Spleen (tissue), 13 donors: ENCODE measurements at places on chromosomes 4 and X. TPM values are rescaled to one million over a fixed set of nuclear protein-coding genes. Genes with fewer than 3 reads are reported as not detected.
A peak's percentile ranks its signal among the peaks of the same experiment; 100 is the strongest.

The PRDM5 gene
- 0.57 TPM for polyA plus RNA-seq

The RHOXF2 gene
- not detected for polyA plus RNA-seq

The ALB gene
- 0.85 TPM for polyA plus RNA-seq

The DCHS2 gene
- polyA plus RNA-seq, result under 0.01 TPM

The NWD2 gene
- not detected for polyA plus RNA-seq

The DMRTC1 gene
- 0.41 TPM for polyA plus RNA-seq

The TMEM156 gene
- polyA plus RNA-seq, result 67.2 TPM

DNA sequence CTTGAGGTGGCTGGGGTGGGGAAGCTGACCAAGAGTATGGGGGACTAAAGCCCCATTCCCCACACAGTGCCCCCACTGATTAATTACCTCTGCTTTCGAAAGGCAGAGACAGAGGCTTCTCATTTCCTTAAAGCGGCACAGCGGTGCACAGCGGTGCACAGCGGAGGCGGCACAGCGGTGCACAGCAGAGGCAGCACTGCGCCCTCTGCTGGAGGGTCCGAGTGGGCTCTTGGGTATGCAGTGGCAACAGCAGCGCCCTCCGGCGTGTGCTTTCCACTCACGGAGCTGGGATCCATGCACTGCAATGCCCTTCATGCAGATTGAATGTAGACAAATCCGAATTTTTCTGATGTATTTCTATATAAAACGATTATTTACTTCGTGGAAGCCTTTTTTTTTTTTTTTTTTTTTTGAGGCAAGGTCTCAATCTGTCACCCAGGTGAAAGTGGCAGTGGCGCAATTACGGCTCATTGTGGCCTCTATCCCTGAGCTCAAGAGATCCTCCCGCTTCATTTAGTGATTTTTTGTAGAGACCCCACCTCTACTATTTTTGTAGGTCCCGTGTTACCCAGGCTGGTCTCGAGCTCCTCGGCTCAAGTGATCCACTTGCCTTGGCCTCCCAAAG lies 19.7 kb upstream of the PRPS2 start:
- H3K4me3 ChIP-seq, result no peak overlapping the region
- H3K4me1 ChIP-seq, result peaks cover 12% of the 10 kb centered on the region
- H3K27ac ChIP-seq, result no peak overlapping the region
- H3K36me3 ChIP-seq, result no peaks in the 10 kb centered on the region
- peak; percentile 93 for DNase-seq

DNA sequence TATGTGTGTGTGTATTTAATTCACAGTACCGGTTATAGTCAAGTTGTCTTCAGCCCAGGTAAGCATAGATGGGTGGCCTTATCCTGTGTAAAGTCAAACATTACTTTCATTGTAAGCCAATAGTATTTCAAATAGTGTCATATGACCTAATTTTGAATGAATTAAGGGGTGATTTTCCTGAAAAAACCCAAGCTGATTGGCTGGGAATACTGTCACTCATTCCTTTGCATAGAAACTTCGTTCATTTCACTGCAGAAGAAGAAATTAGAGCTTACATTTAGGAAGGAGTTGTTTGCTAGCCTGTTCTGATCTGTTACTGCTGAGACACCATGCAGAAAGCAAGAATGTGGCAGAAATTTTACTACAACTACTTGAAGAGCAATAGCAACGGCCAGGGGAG lies 45.4 kb downstream of the SMARCAD1 start:
- peaks cover 26% of the 10 kb centered on the region for H3K36me3 ChIP-seq
- no peak overlapping the region for H3K27ac ChIP-seq
- no peaks in the 10 kb centered on the region for H3K4me1 ChIP-seq
- no peaks in the 10 kb centered on the region for H3K27me3 ChIP-seq
- no peak for DNase-seq

GRCh38 chr4:19038231-19038630 lies 1016.7 kb upstream of the LCORL start:
- no peaks in the 10 kb centered on the region for H3K4me1 ChIP-seq
- no peak overlapping the region for H3K27ac ChIP-seq
- DNase-seq, result no peak
- no peaks in the 10 kb centered on the region for H3K27me3 ChIP-seq
- H3K36me3 ChIP-seq, result no peaks in the 10 kb centered on the region
- H3K4me3 ChIP-seq, result no peak overlapping the region

DNA sequence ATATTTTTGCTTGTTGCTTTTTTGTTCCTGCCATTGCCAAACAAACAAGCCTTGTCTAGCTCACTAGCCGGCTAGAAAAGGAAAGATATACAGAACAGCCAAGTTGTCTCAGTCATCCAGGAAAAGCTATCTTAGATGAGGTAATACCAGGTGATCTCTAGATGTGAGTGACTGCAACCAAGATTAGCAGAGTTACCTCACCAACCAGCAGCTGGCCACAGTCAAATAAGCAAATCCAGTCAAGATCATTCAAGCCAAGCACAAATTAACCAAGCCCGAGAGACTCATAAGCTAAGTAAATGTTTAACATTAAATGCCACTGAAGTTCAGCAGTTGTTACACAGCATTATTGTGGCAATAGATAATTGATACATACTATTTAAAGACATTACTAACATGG lies 108.6 kb downstream of the CENPC start:
- H3K27me3 ChIP-seq, result no peaks in the 10 kb centered on the region
- H3K4me3 ChIP-seq, result no peak overlapping the region
- no peaks in the 10 kb centered on the region for H3K4me1 ChIP-seq
- H3K36me3 ChIP-seq, result no peaks in the 10 kb centered on the region

- H3K36me3 ChIP-seq, result no peaks in the 10 kb centered on the region
- no peak for DNase-seq
- H3K4me1 ChIP-seq, result no peaks in the 10 kb centered on the region
- H3K27me3 ChIP-seq, result no peaks in the 10 kb centered on the region
- H3K27ac ChIP-seq, result no peak overlapping the region
- no peak overlapping the region for H3K4me3 ChIP-seq
These were observed 248.4 kb upstream of the TTC29 start for GRCh38 chr4:147194114-147194513.

DNA sequence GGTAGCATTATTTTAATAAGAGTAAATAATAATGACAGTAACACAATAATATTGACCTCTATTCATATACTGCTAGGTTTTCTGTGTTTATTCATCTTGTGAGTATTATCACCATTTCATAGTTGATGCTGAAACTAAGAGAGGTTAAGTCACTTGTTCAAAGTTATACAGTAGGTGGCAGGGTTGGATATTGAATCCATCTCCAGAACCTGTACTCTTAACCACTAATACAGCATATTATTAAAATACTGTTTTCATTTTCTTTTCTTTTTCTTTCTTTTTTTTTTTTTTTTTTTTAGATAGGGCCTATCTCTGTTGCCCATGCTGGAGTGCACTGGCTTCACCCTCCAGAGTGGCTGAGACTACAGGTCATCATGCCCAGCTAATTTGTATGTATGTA lies 7.1 kb upstream of the ELF2 start:
- H3K36me3 ChIP-seq, result no peaks in the 10 kb centered on the region
- no peaks in the 10 kb centered on the region for H3K4me1 ChIP-seq
- H3K27ac ChIP-seq, result no peak overlapping the region
- no peak overlapping the region for H3K4me3 ChIP-seq
- no peak for DNase-seq

DNA sequence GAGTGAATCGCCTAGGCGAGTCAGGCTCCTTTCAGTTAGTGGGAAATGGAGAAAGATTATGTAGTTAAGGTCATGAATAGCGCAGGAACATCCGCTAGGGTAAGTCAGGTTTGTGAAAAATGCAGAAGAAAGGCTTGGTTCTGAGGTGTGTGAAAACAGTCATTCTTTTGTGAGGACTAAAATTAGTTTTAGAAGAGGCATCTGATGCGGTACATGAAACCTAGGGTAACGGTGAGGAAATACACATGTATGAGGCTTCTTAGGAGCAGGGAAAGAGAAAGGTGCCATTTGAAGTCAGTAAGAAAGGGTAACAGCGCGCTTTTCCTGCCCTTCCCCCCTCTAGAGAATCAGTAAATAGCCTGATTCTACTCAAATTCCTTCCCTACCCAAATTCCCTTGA lies 570 bp upstream of the RNF128 start:
- H3K36me3 ChIP-seq, result no peaks in the 10 kb centered on the region
- no peak overlapping the region for H3K27ac ChIP-seq
- no peak overlapping the region for H3K4me3 ChIP-seq
- no peak for DNase-seq

DNA sequence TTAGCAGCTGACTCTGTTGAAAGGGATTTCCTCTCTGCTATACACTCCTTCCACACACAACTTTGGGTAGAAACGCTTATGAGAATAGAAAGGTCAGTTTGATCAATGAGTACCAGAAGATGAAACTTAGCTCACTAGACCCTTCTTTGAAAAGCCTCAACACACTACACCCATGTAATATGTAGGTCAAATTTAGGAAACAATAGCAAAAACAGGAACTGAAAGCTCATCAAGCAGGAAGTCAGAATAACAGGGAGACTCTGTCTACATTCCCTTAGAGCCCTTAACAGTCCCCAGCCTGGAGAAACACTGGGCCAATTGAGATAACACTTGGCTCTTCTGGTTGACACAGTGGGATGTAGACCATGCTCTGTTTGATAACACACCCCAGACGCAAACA lies 30.7 kb downstream of the SRPX2 start:
- no peaks in the 10 kb centered on the region for H3K27me3 ChIP-seq
- H3K36me3 ChIP-seq, result no peaks in the 10 kb centered on the region
- DNase-seq, result no peak

GRCh38 chr4:139773560-139774318 lies 108.1 kb downstream of the MGST2 start:
- no peaks in the 10 kb centered on the region for H3K27me3 ChIP-seq
- H3K4me3 ChIP-seq, result no peak overlapping the region
- no peaks in the 10 kb centered on the region for H3K36me3 ChIP-seq
- DNase-seq, result no peak
- no peak overlapping the region for H3K27ac ChIP-seq
- H3K4me1 ChIP-seq, result no peaks in the 10 kb centered on the region

GRCh38 chr4:158624889-158625478 lies 46.7 kb downstream of the C4orf46 start:
- no peak overlapping the region for H3K4me3 ChIP-seq
- H3K4me1 ChIP-seq, result peaks cover 3% of the 10 kb centered on the region
- H3K36me3 ChIP-seq, result no peaks in the 10 kb centered on the region
- H3K27ac ChIP-seq, result no peak overlapping the region
- no peak for DNase-seq

- DNase-seq, result no peak
- H3K4me1 ChIP-seq, result peaks cover 18% of the 10 kb centered on the region
- H3K27ac ChIP-seq, result no peak overlapping the region
- H3K36me3 ChIP-seq, result no peaks in the 10 kb centered on the region
These were observed 7.0 kb downstream of the PCDH10 start for GRCh38 chr4:133156096-133156495.

DNA sequence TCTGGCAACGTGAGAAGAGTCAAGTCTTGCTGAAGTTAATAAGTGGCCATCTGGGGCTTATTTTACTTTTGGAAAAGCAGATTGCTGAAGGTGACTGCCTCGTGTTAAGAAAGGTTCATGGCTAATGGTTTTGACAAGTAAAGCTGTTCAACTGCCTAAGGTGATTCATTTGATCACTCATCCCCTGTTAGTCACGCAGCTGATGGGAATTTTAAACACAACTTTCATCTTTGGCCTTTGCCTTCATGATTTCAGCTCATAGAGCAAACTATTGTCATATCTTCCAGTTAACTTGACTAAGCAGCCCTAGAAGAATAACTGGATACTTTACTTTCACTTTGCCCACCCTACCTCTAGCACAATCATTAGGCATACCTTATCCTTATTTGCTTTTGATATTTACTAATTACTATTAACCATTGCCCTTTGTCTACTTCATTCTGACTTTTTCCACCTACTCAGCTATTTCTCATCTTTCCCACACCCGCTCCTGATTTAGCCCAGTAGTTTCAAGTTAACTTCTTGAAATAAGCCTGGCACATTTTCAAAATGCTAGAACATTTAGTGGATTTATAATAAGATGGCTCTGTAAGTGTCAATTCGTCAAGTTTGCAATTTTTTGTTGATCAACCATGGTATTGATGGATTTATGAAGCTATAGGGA lies 170.6 kb upstream of the S100G start:
- no peak for DNase-seq
- H3K27me3 ChIP-seq, result no peaks in the 10 kb centered on the region
- H3K4me1 ChIP-seq, result no peaks in the 10 kb centered on the region
- no peak overlapping the region for H3K27ac ChIP-seq
- no peaks in the 10 kb centered on the region for H3K36me3 ChIP-seq

DNA sequence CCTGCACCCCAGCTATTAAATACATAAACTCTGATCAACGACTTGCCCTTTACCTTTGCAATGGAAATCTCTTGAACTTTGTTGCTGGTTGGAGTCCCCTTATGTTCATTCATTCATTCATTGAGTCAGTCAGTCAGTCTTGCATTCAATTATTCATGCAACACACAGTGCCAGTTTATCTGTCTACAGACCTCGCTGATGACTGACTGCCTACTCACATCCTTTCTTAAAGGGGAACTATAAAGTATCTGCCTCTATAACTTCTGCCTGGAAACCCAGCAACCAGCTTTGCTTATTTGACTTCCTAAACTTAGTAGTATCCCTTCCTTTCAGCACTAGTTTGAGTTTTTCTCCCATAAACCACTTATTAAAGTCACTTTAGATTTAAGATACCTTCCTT lies 620.8 kb upstream of the ADGRL3 start:
- no peak overlapping the region for H3K27ac ChIP-seq
- H3K36me3 ChIP-seq, result no peaks in the 10 kb centered on the region
- no peak for DNase-seq
- no peak overlapping the region for H3K4me3 ChIP-seq

- H3K27me3 ChIP-seq, result no peaks in the 10 kb centered on the region
- no peaks in the 10 kb centered on the region for H3K36me3 ChIP-seq
- no peak for DNase-seq
These were observed 24.9 kb upstream of the ZDHHC15 start for GRCh38 chrX:75547783-75548182.

GRCh38 chr4:169485791-169486742 lies 126.3 kb downstream of the NEK1 start:
- H3K36me3 ChIP-seq, result no peaks in the 10 kb centered on the region
- no peak overlapping the region for H3K4me3 ChIP-seq
- H3K27ac ChIP-seq, result no peak overlapping the region

DNA sequence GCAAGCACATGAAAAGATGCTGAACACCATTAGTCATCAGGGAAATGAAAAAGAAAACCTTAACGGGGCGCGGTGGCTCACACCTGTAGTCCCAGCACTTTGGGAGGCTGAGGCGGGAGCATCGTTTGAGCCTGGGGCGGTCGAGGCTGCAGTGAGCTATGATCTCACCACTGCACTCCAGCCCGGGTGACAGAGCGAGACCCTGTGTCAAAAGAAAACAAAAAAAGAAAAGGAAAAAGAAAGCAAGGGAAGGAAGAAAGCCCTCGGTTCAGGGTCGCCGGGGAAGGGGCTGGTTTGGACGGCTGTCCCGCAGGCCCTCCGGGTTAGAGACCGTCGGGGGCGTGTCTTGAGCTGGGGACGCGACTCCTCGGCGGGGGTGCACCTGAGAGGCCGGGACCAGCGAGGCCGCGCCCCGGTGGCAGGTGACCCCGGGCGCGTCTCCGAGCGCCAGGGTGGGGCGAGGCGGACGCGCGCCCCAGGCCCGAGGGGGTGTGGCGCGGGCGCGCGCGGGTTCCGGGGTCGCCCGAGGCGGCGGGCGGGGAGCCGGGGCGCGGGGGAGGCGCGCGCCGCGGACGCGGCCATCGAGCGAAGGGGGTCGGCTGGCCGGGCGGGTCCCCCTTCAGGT lies 478 bp upstream of the PLXNA3 start:
- H3K4me1 ChIP-seq, result peaks cover 13% of the 10 kb centered on the region
- peak overlapping the region; percentile 80 for H3K27ac ChIP-seq
- peak overlapping the region; percentile 47 for H3K4me3 ChIP-seq
- H3K36me3 ChIP-seq, result peaks cover 29% of the 10 kb centered on the region
- peak; percentile 89 for DNase-seq
- no peaks in the 10 kb centered on the region for H3K27me3 ChIP-seq
